Stimulated activated CD8-positive, alpha-beta memory T cell treated with anti-CD3 and anti-CD28 coated beads, Interleukin-4, amount 100 ng/mL, for 1 hour (primary cell): ENCODE measurements at places on chromosomes 5 and 9.

GRCh38 chr5:149728303-149728702 is 1.8 kb upstream of the PPARGC1B start:
- DNase-seq = no peak

- DNase-seq = no peak
Measured at GRCh38 chr5:150299571-150300327, 3.0 kb downstream of the ARSI start.

DNA sequence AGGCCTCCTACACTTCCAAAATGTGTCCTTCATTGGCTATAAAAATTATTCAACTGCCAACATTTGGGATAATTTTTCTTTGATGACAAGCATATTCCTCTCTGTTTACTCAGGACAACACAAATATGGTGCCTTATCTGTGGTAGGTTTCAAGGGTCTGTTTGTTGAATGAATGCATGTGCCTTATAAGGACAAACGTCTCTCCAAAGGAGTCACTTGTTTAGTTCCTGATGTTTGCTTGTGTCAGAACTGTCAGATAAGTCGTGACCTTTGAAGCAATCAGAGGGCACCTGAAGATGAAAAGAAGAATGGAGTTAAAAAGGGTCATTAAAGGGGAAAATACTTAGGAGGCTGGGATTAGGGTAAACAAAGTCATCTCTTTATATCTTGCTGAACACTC is 3.6 kb upstream of the OR1J2 start:
- no peak for DNase-seq

- DNase-seq = no peak
Measured at GRCh38 chr5:169022718-169023117, 278.2 kb downstream of the SLIT3 start.

DNA sequence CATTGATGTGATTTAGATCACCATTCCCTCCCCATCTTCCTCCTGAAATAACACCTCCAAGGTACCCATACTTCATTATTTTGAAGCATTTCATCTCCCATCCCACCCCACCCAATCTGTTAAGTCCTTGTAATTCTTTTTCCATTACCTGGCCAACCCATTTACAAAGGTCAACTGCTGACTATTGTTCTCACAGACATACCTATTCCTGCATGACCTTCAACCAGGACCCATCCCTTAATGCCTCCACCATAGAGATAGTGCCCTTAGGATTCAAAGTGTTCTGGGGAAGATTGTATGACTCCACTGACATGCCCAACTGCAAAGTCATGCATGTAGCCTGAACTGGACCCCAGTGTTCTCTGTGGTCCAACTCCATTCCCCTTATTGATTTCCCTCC is 91.2 kb downstream of the NLN start:
- no peak for DNase-seq

DNA sequence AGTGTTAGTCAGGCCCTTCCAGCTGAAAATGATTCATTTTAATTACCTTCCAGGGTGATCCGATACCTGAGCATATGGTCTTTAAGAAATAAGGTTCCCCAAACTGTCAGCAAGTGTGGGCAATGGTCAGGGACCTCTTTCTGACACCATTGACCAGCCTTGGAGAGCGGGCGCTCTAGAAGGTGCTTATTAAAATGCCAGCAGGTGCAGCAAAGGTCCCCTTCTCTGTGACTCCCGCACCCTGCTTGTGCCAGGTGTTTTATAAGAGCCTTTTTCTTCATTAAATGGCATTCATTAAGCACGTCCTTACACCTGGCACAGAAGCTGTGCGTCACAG is 85.3 kb downstream of the MVB12B start:
- no peak for DNase-seq

DNA sequence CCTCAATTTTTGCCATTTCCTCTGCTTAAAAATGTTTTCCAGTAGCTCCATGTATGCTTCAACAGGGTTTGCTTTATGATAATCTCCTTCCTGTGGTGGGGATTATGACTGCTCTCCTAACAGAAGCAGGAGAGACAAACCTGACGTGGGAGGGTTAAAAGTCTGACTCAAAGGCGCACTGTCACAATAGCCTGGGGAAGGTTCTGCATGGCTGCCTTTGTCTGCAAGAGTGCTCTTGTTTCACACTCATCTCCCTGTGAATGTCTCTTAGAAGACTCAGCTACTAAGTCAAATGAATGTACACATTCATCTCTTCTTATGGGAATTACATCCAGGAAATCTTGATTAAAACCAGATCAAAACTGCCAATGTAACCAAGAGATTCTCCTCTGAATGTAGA is 90.9 kb upstream of the MTAP start:
- no peak for DNase-seq

- no peak for DNase-seq
Measured at GRCh38 chr9:98688710-98689495, 19.8 kb downstream of the GABBR2 start.

- no peak for DNase-seq
Measured at GRCh38 chr5:85069659-85070640, 685.3 kb upstream of the EDIL3 start.

DNA sequence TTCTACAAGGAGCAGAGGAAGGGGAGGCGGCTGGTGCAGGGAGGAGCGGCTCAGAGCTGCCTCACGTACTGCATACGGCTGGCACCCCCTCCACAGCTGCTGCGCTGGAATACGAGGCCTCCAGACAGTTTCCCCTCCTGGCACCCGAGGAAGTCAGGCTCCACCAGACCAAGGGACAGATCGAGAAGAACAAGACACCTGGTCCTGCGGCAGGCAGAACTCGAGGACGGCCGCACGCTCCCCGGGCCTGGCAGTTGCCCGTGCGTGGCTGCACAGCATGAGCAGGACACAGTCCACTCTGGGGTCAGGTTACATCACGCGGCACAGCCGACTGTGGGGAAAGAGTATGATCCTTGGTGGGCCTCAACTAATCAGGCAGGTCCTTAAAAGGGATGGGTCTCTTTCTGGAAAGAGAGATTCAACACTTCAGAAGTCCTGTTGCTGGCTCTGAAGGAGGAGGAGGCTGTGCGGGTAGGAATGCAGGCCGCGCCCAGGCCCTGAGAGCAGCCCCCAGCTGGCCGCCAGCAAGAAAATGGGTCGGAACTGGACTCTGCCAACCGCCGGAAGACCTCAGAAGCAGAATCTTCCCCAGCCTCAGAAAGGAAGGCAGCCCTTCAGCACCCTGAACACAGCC is 11.6 kb downstream of the UBAC1 start:
- no peak for DNase-seq
